Activated CD8-positive, alpha-beta memory T cell treated with anti-CD3 and anti-CD28 coated beads, Interleukin-2, amount 50 U/mL, for 4 hours (primary cell): ENCODE measurements at places on chromosomes 5 and 9.

DNA sequence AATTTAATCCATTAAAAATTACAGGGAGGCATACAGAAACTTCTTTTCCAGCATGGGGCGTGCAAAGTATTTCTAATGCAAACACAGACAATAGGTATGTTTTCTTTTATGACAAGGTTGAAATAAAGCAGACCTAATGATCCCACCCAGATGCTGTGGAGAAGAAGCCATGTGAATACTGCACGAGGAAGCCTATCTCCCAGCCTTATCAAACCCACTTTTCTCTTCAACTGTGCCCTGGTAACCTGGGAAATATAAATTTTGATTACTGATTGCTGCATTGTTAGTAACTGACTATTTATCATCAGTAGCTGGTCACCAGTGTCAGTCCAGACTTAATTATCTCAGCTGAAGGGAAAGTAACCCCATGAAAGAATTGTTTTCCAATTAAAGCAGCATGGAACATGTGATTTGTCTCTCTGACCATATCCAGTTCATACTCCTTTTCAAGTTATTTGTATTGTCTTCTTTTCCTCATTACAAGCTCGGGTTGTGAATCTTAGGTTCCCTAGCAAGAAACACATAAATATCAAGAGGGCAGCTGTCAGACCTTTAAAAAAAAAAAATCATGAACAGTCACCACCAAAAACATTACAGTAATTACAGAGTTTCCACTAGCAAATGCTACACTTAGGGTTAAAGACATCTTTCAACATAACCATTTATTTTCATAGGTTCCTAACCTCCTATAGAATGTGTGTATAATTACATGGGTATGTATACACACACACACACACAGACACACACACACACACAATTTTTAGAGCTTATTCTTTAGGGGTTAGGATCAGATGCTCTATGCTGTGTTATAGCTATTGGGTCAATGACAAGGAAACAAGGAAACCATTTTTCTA, 50.3 kb downstream of the SEMA6A start:
- no peak for DNase-seq

DNA sequence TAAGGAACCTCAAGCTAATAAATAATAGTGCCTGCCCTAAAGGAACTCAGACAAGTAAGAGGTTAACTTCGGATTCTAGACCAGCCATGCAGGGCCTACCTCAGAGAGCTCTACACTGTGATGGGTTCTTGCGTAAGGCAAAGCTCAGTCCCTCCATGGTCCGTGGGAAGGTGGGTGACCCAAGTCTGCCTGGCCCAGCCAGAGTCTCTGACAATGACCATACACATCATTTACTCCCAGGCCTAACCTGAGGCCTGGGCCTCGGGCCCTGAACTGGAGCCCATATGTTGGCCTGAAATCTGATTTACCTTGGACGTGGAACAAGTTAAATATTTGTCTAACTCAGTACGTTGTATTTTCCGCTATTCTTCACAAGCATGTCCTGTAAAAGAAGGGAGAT, 55.1 kb downstream of the TMEM174 start:
- no peak for DNase-seq

DNA sequence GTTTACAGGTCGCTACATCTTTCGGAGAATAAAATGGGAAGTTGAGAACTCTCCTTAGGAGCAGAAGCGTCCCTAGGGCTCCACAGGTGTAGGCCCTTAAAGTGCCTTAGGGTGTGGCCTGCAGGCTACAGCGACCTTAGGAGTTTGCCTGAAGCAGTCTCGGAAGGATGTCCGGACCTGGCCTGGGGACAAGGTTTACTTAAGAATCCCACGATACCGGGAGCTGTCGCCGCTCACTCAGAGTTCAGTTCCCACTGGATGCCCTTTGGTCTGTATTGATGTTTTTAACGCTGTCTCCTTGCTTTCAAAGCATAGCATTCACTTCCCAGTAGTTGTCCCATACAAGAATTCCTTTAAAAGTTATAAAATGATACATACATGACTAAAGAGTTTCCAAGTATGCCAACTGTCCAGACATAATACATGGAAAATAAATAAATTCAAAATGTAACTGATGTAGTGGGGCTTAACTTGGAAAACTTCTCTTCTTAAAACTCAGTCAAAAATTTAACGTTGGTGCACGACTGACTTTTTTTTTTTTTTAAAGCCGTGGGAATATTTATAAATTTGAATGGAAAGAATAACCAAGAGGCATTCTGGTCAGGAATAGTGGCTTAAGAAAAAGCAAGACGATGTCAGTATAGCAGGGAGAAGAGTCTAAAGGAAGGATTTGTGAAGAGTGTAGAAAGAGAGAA, 848 bp downstream of the RAD50 start:
- peak; percentile 27 for DNase-seq

DNA sequence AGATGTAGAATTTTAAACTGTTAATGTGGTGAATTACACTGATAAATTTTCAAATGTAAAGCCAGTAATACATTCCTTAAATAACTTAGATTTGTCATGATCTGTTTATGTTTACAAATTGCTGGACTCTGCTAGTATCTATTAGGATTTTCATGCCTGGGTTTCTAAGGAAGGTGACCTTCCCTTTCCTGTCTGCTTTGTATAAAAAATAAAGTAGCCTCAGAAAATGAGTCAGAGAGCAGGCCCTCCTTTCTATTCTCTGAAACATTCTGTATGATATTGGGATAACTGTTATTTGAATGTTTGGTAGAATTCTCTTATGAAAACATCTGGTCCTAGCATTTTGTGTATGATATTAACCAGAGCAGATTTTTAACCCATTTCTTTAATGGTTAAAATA, 255.3 kb downstream of the SYK start:
- DNase-seq, result no peak

DNA sequence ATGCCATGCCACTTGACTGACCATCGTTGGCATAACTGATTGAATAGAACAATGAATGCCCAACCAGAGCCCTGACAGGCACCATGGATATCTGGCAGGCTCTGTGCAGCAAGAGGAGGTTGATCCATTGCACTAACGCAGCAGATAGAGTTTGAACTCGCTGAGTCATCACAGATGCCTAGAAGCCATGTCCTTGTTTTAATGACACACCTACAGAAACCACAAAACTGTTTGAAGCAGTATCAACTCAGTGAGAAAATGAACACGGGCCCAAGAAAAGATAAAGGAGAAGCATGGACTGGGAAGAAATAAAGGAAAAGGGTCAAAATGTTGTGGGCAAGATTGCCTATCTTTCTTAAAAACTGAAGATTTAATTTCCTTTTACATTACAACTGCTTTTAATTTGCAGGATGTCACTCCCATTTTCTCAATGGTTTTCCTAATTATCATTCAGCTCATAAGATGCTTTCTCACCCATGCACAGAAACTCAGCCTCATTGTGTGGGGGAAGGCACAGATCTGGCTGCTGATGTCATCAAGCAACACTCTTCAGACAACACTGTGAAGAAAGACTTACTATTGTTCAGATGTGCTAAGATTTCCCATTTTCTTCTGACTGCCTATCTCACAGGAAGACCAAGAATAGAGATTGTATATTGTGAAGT, 129.0 kb downstream of the PIK3R1 start:
- DNase-seq, result no peak

- no peak for DNase-seq
Measured at GRCh38 chr9:33131790-33132772, 35.1 kb downstream of the B4GALT1 start.

DNA sequence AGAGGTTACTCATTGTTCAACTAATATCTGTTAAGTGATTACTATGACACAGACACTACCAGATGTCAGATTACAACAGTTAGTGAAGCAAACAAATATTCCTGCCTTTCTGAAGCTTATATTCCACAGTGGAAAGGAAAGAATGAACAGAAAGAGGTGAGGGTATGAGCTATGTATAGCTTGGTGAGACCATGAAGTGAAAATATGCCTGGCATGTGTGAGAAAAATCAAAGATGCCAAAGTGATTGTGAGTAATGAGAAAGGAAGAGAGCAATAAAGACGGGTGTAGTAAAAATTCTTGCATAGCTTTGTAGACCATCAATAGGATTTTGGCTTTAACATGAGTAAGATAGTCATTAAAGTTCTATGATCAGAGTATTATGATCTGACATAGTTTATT, 734.5 kb upstream of the NUDT12 start:
- DNase-seq, result no peak

DNA sequence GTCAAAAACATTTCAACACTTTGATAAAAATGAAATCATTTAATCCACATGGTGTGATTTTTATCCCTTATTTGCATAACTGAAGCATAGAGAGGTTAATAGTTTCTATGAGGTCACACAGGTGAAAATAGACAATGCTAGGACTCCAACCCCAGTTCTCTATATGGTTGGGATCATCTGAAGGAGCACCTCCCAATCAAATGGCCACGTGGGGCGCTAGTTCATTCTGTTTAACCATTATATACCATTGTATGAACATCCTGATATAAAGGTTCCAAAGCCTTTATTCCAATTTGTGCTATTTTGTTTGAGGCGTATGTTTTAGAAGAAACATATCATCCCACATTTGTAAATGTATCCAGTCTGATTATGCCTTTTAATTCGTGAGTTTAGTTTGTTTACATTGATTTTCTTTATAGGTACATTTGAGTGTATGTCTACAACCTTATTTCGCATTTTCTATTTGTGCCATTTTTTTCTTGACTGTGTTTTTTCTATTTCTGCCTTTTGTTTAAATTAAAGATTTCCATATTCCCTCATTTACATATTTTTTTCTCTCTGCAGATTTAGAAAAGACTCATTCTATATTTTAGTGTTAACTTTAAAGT, 1092.0 kb downstream of the MAT2B start:
- DNase-seq, result no peak

GRCh38 chr9:134929193-134930158, 11.8 kb upstream of the FCN1 start:
- no peak for DNase-seq

DNA sequence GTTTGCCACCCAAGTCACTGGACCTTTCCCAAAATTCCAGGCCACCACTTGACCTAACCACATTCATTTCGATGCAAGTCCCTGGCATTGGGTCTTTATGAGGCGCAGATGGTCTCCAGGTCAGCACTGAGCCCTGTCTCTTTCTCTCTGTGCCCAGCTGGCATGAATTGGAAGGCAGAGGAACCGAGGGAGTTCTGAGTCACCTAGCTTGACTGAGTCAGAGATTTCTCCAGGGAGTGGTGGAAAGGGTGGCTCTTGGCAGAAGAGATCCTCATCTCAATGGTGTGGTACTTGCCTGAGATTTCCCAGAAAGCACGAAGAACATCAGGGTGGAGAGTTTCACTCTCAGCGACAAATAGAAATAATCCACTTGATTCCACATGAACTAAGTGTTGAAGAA, 43.8 kb downstream of the WDR36 start:
- DNase-seq, result no peak

DNA sequence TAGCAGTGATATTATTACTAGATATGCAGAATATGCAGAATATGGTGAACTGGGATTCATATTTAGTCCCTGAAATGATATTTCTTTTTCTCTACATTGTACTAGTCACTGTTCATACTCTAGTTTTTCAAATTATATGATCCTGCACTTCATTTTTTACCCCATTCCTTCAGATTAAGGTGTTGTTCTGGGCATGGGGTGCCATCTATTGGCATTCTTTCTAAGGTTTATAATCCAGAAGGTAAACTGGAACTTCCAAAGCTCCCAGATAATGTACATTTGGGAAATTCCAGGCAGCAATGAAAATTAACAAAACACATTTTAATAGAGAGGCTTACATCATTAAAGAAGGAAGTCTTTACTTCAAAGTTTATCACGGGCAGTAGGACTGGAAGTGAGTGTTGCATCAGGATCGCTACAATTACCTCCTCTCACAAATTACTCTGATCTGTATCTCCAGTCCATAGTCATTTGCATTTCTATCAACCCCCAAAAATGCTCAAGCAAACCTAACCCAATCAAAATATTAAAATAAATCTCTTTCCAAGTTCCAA, 12.5 kb downstream of the RFX3 start:
- DNase-seq, result no peak

DNA sequence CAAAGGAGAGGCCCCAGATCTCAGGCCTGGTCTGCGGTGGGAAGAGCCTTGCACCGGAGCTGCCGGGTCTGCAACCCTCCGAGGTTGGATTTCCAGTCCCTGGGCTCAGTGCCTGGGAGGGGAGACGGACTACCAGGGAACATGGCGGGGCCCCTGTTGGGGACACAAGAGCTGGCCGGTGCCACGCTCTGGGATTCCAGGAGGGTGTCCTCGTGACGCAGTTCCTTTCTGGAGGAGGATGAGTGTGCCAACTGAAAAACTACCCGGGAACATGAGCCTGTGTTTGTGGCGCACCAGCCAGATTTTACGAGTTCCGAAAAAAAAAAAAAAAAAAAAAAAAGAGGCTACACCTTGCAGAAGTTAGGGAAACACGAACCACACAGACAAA, 9.0 kb downstream of the NRARP start:
- DNase-seq, result no peak

DNA sequence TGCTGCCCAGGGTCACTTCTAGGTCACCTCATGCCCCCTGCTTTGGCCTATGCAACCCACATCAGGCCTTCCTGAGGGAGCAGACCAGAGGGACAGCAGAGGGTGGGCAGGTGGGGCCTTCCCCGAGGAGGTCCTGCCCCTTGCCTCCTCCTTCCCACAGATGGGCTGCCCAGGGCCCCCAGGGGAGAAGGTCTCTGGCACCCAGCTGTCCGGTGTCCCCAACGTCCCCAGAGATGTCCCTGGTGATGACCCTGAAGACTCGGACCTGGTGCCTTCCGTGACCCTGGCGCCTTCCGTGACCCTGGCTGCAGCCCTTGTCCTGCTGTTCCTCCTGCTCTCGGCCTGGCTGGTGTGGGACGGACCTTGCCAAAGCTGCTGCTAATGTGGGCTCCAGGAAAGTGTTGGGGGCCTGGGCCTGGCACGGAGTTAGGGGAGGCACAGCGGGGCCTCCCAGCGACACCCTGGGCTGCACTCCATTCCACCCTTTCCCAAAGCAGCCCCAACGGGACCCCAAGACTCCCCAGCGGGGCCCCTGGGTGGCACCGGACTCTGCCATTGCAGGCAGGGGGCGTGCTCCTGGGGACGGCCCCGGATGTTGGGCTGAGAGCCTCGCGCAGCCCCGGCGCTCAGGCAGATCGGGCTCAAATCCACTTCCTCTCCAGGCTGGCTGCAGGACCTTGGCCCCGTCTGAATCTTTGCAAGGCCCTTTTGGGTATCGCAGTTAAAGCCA, 6.8 kb upstream of the SLC2A6 start:
- DNase-seq, result no peak

- no peak for DNase-seq
Measured at GRCh38 chr5:153498516-153498915, 8.0 kb downstream of the GRIA1 start.
